ENCODE measurements at places on chromosomes 12 and 14. TPM values are rescaled to one million over a fixed set of nuclear protein-coding genes. Genes with fewer than 3 reads are reported as not detected.

DNA sequence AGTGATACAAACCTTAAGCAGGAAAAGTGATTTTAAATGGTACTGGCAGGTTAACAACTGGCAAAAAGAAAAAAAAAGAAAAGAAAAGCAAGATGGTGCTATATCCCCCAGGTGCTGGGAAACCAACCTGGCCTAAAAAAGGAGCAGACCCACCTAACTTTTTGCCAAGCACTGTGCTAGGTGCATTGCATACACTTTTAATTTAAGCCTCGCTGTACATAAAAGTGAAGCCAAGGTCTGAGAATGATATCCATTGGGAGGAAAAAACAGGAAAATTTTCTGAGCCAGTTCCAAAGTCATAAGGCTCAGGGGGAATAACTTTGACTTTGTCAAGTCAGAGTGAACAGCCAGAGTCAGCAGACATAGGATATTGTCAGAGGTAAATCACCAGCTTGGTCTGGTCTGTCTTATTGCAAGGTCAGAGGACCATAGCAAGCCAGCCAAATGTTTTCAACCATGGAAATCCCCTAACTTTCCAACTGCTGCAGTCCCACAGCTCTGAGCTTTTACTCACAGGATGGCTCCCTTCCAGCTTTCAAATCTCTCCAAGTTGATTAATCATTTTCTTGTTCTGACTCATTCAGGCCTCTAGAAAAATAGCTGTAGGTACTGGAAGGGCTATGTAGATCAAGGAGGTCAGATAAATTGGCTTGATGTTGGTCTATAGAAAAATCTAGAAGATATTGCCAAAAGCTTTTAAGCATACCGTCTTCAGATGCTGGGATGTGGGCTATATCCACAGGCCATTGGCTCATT is 412.9 kb downstream of the RAD51B start:
- DNase-seq, result no peak
- peaks cover 34% of the 10 kb centered on the region for H3K4me1 ChIP-seq
- no peaks in the 10 kb centered on the region for H3K27me3 ChIP-seq
- no peaks in the 10 kb centered on the region for H3K36me3 ChIP-seq
- H3K4me3 ChIP-seq, result no peak overlapping the region

GRCh38 chr12:117046011-117046369 is 53.2 kb downstream of the TESC start:
- H3K27ac ChIP-seq, result no peak overlapping the region
- peaks cover 12% of the 10 kb centered on the region for H3K4me1 ChIP-seq
- H3K36me3 ChIP-seq, result no peaks in the 10 kb centered on the region
- no peak for DNase-seq
- H3K4me3 ChIP-seq, result no peak overlapping the region

DNA sequence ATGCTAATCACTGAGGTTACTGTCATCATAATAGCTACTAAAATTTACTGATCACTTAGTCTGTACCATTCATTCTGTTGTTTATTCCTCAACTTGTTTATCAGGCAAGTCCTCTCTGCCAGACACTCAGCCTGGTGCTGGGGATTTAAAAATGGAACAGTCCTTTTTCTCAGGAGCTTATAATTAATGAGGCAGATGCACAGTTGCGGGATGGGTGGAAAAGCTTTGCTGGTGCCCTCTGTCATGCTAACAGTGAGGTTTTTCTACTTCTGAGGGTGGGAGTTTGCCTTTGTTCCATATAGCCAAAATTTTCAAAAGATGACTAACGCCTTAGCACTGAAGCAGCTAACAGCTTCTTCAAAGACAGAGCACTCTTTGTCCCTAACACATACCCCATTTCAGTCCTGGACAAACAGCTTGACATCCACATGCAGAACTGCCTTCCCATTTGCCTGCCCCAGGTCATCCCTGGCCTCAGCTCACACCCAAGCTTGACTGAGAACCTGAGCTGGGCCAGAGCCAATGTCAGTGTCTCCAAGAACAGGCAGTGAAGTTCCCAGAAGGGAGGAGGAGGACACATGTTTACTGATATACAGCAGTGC is 30.8 kb upstream of the HSPB8 start:
- H3K27ac ChIP-seq, result no peak overlapping the region
- DNase-seq, result no peak
- no peaks in the 10 kb centered on the region for H3K27me3 ChIP-seq

- H3K27ac ChIP-seq, result no peak overlapping the region
- no peaks in the 10 kb centered on the region for H3K4me1 ChIP-seq
- no peaks in the 10 kb centered on the region for H3K27me3 ChIP-seq
- H3K4me3 ChIP-seq, result no peak overlapping the region
- H3K36me3 ChIP-seq, result no peaks in the 10 kb centered on the region
Measured at GRCh38 chr12:62375603-62376002, 91.0 kb upstream of the MON2 start.

Gene PLEKHG7
- total RNA-seq, result 2.0 TPM

All from upper lobe of left lung (tissue), 6 donors.